ENCODE measurements at places on chromosomes 3 and 15. TPM values are rescaled to one million over a fixed set of nuclear protein-coding genes. Genes with fewer than 3 reads are reported as not detected.
A peak's percentile ranks its signal among the peaks of the same experiment; 100 is the strongest.

DNA sequence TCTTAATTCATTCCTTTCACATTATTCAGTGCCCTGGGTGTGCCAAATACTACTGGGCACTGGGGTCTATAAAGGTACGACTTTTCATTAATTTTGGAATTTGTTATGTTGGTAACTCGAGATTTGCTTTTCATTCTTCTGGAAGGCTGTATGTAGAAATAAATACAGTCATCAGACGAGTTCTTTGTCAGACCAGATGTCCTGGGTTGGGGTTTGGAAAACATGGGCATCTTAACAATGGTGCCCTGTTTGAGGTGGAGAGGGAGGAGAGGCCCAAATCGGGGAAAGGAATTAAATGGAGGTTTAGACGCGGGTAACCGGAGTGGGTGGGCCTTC lies 662 bp upstream of the GLCE start:
- DNase-seq = no peak

- no peak for DNase-seq
Observed at GRCh38 chr3:48217449-48217848, 5.8 kb upstream of the CAMP start.

GRCh38 chr15:36992454-36992853 lies 107.9 kb downstream of the MEIS2 start:
- no peak for DNase-seq

The GRAMD2A gene
- not detected for total RNA-seq

The STXBP5L gene
- total RNA-seq = not detected

- DNase-seq = no peak
Observed at GRCh38 chr3:109385442-109386318, 48.3 kb upstream of the DPPA4 start.

The CHRM5 gene
- not detected for total RNA-seq

- no peak for DNase-seq
Observed at GRCh38 chr3:10288575-10288960, 4.2 kb downstream of the GHRL start.

DNA sequence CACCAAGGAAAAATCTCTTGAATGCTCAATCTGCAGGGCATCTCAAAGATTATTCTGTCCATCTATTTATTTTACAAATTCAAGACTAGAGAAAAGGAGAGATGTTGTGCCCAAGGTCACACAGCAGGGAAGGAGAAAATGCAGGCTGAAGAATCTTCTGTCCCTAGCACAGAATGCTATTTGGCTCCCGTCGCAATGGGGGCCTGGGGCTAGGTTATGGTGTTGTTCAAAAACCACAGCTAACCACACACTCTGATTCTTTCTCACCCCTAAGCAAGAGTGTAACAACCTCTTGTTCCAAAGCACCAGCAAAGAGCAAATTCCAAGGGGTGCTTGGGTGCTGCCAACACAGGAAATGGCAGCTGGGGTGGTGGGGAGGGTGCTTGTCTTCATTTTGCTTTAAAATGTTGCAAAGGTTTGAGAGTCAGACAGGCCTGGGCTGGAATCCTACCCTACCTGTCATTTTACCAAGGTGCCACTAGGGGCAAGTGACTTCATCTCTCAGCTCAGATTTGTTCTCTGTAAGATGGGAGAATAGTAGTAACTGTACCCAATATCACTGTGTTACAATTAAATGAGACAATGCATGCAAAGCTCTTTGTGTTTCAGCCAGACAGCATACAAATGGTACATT lies 112.5 kb downstream of the ADAMTS9 start:
- DNase-seq = no peak

DNA sequence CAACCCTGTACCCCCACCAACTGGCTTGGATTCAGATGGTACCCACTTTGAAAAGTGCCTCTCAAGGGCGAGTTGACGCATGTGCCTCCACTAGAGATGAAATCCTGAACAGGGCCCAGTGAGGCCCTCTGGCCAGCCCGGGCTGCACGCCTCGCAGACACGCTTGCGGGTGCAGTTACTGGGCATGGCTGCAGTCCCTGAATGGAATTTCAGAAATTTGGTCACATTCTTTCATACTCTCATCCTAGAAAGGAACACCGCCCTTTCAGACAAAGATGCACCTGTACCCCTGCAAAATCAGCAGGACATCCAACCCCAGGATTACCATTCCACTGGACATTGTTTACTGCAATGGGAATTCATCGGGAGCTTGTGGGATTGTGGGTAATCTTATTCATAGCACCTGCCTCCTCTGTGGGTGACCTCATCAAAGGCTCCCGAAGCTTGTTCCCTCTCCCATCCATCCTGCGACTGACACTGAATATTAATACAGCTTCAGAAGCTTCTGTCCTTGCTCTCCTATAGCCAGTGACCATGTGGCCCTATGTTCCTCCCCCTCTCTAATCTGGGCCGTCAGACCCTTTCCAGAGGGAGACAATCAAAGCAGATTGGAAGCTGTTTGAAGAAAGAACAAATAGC lies 42.5 kb upstream of the TPM1 start:
- peak; percentile 46 for DNase-seq

GRCh38 chr3:126342211-126342610 lies 15.0 kb downstream of the KLF15 start:
- no peak for DNase-seq

The RTP1 gene
- total RNA-seq = not detected

DNA sequence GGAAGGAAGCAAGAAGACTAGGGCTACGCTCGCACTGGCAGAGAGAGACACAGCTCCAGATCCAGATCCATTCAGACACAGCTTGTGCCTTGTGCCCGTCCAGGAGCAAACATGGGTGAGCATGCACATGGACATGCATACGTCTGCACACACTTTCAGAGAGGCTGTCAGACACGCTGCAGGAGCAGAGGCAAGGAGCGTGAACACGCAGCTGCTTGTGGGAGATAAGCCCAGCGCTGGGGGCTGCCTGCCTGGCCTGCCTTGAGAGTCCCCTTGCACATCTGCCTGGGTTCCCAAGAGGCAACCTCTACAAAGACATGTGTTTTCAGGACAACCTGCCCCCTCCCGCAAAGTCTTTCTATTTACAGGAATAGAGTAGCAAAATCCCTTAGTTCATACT lies 13.6 kb upstream of the BAHD1 start:
- DNase-seq = no peak

- DNase-seq = no peak
Observed at GRCh38 chr3:62785384-62785783, 89.8 kb downstream of the CADPS start.

The ZFAND6 gene
- 105 TPM for total RNA-seq

- DNase-seq = no peak
Observed at GRCh38 chr15:84634228-84634837, 19.8 kb downstream of the WDR73 start.

DNA sequence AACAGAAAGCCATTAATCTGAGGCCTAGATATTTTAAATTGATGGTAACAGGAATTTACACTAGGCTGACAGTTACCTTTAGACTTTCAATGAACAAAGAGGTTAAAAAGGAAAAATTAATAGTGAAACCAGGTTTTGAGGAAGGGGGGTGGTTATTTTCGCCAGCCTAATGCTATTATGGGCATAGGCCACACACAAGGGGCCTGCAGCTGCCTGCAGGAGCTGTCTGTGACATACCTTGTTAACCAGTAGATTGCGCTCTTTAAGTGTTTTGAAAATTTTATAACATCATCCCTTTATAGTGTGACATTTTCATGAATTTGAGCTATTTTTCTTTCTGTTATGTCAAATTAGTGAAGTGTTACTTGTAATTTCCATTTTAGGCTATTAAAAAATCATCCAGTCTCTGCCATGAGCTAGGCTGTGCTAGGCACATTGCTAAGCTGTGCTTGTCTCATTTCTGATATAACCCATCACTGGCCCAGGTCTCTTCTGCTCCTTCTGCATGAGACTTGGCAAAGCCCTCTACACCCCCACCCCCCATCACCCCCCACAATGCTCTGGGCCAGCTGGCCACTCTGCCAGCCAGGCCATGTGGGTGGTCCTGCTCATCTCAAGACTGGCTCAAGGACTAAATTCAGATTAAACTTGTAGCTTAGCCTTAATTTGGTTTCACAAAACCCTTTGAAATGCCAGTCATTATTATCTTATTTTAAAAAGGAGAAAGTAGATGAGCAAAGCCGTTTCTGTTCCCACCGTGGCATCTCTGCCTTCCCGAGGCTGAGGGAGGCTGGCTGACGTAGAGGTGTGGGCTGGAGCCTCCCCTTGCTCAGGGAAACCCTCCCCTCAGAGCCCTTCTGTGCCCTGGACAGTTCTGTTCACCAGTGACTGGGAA lies 48.4 kb upstream of the SEC22A start:
- DNase-seq = no peak

DNA sequence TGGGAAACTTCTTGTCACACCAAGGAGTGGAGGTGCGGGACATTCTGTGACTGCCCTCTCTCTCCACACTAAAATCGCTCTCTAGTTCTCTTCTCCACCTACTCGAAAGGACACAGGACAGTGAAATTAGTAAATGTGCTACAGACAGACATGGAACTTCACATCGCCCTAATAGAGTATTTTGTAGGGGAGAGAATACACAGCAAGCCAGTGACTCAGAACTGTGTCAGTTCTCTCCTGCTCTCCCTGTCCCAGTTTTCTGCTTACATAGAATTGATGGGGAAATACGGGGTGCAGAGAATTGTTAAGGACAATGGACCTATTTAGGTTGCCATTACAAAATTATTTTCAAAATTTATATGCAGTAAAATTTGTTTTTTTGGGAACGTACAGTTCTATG lies 159.6 kb upstream of the GADL1 start:
- no peak for DNase-seq

GRCh38 chr3:188326111-188326510 lies 172.2 kb downstream of the LPP start:
- no peak for DNase-seq

GRCh38 chr15:55434989-55435825 lies 26.9 kb downstream of the PIERCE2 start:
- DNase-seq = no peak

The RPL39L gene
- total RNA-seq = 4.6 TPM

DNA sequence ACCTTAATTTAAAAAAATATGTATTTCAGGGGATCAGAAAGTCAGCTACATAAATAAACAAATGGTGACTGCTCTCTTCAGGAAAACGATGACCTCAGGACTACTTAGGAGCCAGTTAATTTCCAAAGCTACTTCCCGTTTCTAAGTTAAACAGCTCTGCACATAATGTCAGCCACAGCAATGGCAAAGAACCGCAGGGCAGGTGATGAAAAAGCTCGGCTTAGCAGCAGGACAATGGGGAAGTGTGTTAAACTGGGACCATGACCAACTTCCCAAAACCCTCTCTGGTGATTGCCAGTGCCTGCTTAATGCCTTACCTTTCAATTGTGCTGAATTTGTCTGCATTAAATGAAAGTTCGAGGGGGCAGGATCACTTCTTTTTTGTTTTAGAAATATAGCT lies 258.9 kb downstream of the FHIT start:
- peak; percentile 43 for DNase-seq

DNA sequence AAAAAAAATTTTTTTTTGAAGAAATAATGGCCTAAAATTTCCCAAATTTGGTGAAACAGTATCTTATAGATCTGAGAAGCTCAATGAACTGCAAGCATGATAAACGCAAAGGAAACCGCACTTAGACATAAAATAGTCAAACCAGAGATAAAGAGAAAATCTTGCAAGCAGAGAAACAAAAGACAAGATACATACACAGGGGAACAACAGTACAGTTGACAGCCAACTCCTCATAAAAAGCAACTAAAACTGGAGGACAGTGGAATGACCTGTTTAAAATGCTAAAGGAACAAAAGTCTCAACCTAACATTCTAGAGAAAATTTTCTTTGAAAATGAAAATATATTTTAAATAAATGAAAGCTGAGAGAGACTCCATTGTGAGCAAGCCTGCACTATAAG lies 107.5 kb downstream of the RASA2 start:
- no peak for DNase-seq

The GOLGA6L26 gene
- not detected for total RNA-seq

The MESP2 gene
- total RNA-seq = not detected

DNA sequence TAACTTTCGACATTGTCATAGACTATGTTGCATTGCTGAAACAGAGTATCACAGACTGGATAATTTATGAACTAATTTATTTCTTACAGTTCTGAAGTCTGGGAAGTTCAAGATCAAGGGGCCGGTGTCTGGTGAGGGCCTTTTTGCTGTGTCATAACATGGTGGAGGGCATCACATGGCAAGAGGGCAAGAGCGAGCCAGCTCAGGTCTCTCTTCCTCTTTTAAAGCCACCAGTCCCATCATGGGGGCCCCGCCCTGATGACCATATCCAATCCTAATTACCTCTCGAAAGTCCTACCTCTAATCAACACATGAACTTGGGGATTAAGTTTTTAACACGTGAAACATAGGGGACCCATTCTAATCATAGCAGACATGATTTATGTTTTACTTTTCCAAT lies 33.5 kb upstream of the DCUN1D1 start:
- DNase-seq = no peak

DNA sequence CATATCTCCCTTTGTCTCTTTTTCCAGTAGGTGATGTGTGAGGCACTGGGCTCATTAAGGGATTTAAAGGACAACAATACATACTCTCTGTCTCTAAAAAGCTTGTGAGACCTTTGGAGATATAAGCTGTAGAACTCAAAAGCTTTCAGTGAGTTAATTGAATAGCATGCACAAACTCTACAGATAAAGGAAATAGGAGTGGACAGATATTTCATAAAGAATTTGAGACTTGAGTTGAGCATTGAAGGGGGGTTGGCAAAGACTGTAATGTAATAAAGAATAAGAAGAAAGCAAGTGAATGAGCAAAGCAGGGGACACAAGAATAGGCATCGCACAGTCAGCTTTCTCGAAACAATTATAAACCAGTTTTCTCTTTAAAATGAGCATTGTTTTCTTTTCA lies 583.4 kb upstream of the DPPA4 start:
- DNase-seq = no peak

The SEC62 gene
- 104 TPM for total RNA-seq

- no peak for DNase-seq
Observed at GRCh38 chr3:87267953-87268645, 8.3 kb downstream of the POU1F1 start.

DNA sequence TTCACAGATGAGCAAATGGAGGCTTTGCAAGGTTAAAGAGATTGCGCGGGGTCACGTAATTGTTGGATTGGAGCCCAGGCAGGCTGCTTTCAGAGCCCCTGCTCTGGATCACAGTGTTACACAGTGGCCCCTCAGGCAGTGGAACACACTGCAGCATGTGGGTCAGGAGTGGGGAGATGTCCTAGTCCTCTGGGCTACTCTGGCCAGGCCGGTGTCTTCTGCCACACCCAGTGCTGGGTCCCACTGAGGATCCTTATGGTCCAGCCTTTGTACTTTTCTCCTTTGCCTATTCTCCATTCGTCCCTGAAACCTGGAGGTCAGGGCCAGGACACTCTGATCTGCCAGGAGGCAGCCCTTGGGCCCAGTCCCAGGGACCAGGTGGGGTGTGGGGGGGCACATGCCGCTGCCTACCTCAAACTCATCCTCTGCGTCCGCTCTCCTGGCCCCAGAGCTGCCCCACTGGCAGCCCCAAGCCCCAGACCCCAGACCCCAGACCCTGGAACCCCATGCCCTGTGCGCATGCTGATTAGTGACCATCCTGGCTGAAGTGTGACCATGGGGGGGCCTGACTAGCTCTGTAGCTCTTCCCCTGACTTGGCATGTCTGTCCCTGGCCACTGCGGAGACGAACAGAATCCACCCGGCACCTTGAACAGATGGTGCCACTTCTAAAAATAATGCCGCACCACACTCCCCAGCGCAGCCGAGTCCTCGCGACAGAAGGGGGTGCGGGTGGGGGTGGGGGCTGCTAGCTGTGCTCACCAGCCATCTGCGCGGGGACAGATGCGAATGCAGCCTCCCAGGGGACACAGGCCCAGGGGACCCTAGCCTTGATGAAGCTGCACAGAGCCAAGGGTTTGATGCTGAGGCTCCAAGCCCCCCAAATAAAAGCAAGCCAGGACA lies 41.6 kb downstream of the ATP2B2 start:
- no peak for DNase-seq

The NDN gene
- 37.6 TPM for total RNA-seq

The ANKRD63 gene
- 0.27 TPM for total RNA-seq

- DNase-seq = no peak
Observed at GRCh38 chr3:121552379-121552778, 6.6 kb upstream of the POLQ start.

Data from heart left ventricle (tissue), 16 donors.